ENCODE measurements at places on chromosomes 16 and 17.

DNA sequence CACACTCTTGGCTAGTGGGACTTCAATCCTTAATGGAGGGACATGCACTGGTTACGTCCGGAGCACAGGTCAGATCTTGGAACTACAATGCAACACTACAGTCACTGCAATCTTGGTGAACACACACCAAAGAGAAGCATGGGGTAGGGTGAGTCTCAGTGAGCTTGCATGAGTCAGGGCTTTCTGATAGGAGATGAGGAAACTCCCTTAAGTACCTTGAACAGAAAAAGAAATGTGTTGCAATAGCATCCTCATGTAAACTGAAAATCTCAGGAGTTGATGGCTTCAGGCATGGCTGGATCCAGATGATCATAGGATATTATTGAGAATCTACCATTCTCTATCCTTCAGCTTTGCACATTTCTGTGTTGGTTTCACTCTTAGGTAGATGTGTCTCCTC lies 54.1 kb downstream of the CES1 start:
- no peak for DNase-seq

GRCh38 chr16:88977812-88978607 lies 1.0 kb upstream of the CBFA2T3 start:
- no peak for DNase-seq

DNA sequence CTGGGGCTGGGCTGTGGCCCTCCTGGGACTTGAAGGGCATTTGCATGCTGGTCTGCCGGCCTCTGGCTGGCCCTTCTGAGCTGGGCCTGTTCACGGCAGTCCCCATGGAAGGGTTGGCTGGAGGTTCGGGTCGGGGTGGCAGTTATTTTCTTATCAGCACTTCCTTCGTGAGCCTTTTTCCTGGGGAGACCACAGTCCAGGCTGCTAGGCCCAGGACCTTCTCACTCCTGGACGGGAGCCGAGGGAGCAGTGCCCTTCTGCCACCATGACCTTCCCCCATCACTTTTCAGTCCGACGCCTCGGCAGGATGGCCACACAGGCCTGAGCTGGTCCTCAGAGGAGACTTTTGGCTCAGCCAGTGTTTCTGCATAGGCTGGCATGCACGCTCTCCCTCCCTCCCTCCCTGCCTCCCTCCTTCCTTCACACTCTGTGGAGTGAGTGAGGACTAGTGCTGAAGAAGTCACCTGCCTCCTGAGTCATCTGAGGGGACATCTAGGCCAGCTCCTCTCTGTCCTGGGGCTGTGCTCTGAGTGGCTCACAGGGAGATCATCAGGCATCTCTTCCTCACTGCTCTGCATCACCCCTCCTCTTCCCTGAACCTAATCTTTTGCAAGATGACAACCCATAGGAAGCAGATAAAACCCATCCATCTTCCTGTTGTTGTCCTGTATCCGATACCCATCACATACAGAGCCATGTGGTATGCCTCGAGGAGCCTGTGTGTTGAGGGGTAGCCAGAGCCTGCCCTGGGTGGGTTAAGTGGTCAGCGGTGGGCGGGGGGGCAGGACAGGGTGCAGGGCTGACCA lies 109.7 kb downstream of the RAP1GAP2 start:
- no peak for DNase-seq

DNA sequence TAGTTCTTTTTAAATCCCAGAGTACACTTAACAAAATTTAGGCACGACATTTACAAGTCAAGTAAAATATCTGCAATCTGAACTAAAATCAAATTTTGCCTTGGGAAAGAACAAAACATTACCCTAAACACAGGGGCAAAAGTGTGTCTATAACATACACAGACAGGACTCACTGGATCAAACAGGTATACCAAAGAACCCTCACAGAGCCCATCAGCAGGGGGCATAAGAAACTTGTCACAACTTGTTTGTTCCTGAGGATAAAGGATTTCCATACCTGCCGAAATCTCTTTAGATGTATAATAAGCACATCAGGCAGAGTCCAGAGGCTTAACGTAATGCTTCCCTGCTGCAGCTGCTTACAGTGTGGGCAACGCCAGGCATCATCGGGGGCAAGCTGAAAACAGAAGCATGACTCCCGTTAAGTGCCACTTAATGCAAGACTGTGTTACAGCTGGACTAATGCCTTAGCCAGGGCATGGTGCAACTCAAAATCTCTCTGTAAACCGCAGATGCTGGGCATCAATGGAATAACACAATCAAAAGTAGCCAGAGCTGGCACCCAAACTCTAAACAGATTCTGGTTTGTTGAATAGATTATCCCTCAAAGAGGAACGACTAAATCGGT lies 67.0 kb downstream of the USP31 start:
- no peak for DNase-seq

- DNase-seq: no peak
Measured at GRCh38 chr17:70323269-70323668, 153.9 kb downstream of the KCNJ2 start.

Data from T-helper 17 cell (primary cell).